Bronchial smooth muscle cell (primary cell): ENCODE measurements at places on chromosomes 11 and 22. TPM values are rescaled to one million over a fixed set of nuclear protein-coding genes. Genes with fewer than 3 reads are reported as not detected.

MMP1 gene
- total RNA-seq, result 3.1 and 528 TPM in 2 replicates

TAGLN gene
- 63.5 and 85.6 TPM in 2 replicates for total RNA-seq

PIK3IP1 gene
- 37.4 and 54.0 TPM in 2 replicates for total RNA-seq

ZNF408 gene
- total RNA-seq, result 5.0 and 6.2 TPM in 2 replicates
